NCI-H774 (cell line): ENCODE measurements at places on chromosomes 7 and 10.

DNA sequence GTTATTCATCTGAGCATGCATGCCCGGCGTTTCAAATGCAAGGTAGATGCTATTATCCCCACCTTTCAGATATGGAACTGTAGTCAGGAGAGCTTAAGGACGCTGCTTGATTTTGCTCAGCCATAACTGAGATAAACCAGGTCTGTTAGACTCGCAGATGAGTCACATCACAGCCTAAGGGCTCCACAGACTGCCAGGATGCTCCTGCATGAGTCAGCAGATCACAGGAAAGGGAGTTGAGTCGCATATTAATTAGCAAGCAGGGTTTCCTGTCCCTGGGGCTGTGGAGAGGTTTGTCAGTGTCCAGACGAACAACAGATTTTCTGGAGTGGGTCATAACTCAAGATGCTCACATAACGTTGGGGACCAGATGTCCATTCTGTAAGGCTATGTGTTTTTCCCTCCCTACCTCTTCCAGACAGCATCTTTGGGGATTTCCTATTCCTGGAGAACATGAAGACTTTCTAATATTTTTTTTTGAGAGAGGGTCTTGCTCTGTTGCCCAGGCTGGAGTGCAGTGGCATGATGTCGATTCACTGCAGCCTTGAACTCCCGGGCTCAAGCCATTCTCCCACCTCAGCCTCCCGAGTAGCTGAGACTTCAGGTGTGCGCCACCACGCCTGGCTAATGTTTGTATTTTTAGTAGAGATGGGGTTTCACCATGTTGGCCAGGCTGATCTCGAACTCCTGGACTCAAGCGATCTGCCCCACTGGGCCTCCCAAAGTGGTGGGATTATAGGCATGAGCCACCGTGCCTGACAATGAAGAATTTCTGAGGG lies 36.7 kb downstream of the PFKFB3 start:
- DNase-seq, result no peak

DNA sequence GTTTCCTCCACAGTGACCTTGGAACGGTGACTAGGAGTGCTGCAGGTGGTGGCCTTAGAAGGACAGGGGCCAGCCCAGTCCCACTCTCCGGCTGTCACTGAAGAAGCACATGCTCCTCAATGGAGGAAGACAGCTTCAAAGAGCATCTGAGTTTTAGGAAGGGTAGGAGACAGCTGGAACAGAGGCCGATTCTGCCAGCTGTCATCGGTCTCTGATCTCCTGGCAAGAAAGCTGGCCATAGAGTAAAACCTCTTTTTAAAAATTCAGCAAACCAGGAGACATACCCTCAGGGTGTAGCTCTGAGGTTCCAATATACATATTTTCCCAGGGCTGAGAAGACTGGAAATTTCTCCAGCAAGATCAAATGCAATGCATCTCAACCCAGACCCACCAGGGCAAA lies 55.9 kb downstream of the KCNMA1 start:
- no peak for DNase-seq

- no peak for DNase-seq
Measured at GRCh38 chr10:48773580-48773979, 88.9 kb downstream of the WDFY4 start.

- peak; percentile 14 for DNase-seq
Measured at GRCh38 chr7:14899030-14899429, 3.5 kb downstream of the DGKB start.

GRCh38 chr10:44476409-44477045 lies 91.6 kb upstream of the CXCL12 start:
- no peak for DNase-seq

GRCh38 chr10:18793951-18794350 lies 134.7 kb downstream of the ARL5B start:
- no peak for DNase-seq

DNA sequence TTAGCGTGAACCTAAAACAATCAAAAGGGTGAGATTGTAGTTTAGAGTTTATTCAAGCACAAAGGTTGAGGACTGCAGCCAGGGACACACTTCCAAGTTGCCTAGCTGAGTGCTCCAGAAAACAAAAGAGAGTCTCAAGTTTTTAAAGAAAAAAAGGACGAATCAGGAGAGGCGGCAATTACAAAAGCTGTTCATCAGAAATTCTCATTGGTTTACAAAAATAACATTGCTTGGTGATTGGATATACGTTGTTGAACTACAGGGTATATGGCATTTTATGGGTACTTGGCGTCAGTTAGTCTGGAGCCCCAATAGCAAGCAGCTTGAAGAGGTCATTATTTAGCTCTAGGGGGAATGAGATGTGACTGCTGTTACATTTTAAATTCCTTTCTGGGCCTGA lies 11.5 kb downstream of the ZNF438 start:
- no peak for DNase-seq

- no peak for DNase-seq
Measured at GRCh38 chr10:31033147-31033546, 1.5 kb upstream of the ZNF438 start.

DNA sequence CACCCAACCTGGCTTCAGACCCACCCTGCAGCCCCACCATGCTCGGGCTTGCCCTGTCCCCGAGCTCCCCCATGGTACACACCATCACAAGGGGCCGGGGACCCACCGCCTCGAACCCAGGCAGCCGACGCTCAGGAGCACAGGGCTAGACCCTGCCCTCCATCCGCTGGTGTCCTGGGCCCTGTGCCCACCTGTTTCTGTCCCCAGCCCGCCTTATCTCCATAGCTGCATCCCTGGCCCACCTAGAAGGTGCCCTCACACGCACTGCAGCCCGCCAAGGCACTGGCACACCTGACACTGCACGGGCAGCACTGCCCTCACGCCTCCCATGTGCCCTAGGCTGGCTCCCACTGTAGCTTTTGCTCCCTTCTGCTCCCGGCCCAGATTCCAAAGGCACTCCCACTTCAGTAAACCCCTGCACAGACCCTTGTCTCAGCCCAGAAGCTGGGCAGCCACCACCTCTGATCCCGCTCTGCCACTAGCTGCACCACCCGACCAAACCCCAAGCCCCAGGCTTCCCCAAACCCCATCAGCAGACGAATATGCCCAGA lies 17.1 kb downstream of the YKT6 start:
- no peak for DNase-seq

- no peak for DNase-seq
Measured at GRCh38 chr7:44771358-44771757, 22.7 kb downstream of the ZMIZ2 start.

- no peak for DNase-seq
Measured at GRCh38 chr7:155399577-155399976, 58.4 kb upstream of the EN2 start.

- no peak for DNase-seq
Measured at GRCh38 chr7:152886579-152887117, 127.1 kb downstream of the ACTR3B start.

DNA sequence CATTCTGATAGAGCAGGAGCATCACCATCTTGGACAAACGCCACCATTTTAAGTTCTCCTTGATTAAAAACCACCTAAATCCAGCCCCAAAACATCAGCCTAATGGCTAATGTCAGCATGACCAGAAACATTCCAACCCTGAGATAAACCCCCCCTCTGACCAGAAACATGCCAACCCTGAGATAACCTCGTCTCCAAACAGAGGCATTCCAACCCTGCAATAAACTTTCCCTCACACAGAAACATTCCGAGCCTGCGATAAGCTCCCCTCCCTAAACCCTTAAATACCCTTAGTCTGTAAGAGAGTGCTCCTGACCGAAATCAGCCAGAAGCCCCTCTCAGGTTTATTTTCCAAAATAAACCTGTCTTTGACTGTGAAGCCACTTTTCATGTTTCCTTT lies 76.5 kb downstream of the ADARB2 start:
- no peak for DNase-seq

DNA sequence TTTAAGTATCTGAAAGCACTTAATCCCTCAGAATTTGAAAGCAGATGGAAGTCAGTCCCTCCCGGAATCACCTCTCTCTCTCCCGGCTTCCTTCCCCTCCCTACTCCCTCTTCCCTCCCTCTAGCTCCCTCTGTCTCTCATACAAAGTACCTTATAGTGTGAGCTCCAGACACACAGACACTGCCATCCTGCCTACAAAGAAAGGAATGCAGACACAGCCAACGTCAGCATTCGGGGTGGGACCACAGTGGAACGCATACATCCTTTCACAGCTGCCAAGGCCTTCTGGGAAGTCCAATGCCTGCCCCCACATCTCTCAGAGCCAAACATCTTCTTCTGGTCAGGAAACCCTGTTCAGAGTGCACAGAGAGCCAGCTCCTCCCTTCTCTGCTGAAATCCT lies 9.3 kb downstream of the NOD1 start:
- DNase-seq, result no peak

GRCh38 chr7:28958980-28959347 lies 834 bp upstream of the TRIL start:
- DNase-seq, result no peak

GRCh38 chr7:142916508-142916907 lies 17.0 kb downstream of the TRPV5 start:
- DNase-seq, result no peak

- DNase-seq, result no peak
Measured at GRCh38 chr7:47102331-47102841, 479.5 kb downstream of the TNS3 start.

DNA sequence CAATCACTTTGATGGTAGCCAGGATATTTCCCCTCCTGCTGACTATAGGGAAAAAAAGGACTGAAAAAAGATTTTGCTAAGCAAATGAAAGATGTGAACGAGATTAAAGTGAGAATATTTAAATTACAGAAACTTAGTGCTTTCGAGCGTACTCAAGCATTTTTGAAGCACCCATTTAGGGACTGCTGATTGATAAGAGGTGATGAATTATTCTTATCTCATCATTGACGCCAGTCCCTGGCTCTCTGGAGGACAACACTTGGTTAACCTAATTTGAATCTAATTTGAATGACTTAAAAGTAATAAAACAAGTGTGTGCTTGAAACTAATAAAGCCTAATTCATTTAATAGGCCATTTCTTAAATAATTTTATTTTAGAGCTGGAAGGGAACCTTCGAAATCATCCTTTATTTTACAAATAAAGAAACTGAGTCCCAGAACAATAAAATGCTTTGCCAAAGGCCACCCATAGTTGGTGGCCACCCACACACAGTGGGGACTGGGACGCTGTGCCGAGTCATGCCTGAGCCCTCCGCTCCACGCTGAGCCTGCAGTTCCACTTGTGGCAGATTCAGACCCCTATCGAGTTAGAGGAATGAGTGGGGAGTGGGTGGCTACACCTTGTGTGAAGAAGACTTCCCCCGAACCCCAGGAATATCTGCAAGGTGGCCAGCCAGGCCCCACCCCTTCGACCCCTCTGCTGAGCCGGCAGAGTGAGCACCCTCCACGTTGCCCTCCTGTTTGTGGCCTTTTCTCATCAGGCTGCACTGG lies 61.1 kb upstream of the SAMD8 start:
- no peak for DNase-seq

GRCh38 chr7:117872561-117873309 lies 506 bp downstream of the CTTNBP2 start:
- DNase-seq, result no peak

GRCh38 chr10:86055928-86056327 lies 310.7 kb downstream of the GRID1 start:
- no peak for DNase-seq

DNA sequence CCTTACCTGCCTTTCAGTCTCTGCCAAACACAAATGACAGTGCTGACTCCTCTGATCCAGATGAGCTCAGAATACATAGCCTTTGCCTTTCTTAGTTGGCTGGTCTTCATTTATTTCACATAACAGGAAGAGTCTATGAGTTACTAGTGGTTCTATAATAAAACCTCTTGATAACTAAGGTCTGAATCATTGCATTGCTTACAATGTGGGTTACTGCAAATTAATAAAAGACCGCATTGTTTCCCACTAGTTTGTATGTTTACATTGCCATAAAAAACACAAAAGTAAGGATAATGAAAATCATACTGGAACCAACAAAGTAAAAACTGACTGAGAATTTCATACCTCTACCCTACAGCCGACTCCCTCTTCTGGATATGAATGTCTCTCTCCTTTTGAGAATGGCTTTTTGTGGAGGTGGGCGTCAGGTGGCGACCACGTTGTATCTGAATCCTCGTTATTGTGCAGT lies 62.0 kb upstream of the AKR1E2 start:
- no peak for DNase-seq

DNA sequence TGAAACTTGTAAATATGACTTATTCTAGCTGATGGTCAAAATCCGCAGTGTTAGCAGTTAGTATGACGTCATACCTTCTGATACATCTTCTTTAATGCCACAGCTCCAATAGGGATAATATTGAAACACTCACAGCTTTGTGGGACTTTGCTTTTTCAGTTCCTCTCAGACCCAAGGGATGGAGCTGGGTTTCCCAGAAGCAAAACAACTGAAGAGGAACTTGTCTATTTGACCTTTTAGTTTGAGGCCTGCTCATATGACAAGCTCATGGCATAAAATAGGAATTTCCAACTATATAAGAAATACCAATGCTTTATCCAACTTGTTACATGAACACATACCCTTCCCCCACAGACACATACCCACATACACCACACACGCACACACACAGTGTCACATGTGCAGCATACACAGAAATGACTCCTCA lies 31.6 kb upstream of the C10orf67 start:
- DNase-seq, result no peak

GRCh38 chr10:33498391-33498891 lies 164.0 kb upstream of the NRP1 start:
- DNase-seq, result no peak

- DNase-seq, result no peak
Measured at GRCh38 chr10:59463909-59464308, 101.6 kb upstream of the FAM13C start.

DNA sequence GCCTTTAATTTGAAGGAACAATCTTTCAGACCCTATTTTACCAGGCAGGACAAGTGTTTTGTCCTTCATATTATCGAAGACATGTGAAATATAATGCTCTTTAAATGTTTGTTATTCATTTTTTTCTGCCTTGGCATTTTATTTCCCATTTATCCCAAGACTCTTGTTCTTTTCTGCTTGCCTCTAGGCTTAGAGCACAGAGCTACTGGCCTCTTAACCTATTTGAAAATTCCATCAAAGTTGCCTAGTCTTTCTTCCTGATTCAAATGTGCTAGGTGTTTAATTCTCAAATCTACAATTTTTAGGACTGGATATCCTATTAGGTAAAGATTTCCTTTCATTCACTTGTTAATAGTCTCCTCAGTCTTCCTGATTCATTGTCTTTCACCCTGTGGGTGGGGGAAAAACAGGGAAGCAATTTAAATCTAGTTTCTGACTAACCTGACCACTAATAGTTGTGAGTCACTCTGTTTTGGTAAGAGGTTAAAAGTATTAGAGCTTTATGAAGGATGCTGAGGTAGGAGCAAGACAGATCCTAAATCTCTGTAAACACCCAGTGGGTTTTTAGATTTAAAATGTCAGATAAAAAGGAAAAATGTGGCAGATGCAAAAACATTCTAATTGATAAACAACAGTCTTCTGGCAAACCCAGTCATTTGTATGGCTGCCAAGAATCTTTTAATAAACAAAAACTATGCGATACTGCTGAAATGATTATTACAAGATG lies 1.5 kb downstream of the LIPK start:
- no peak for DNase-seq

DNA sequence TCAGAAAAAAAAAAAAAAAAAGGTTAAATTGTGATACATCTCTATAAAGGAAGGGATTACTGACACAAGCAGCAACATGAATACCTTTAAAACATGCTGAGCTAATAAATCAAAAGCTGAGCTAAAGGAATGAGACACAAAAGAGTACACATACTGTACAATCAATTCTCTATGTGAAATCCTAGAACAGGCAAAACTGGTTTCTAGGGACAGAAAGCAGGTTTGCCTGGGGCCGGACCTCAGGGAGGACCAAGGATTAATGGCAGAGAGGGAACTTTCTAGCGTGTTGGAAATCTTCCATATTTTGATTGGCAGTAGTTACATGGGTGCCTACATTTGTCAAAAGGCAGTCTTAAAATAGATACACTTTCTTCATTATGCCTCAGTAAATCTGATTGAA lies 52.5 kb downstream of the KLRG2 start:
- no peak for DNase-seq

GRCh38 chr7:158850545-158851102 lies 5.7 kb upstream of the DYNC2I1 start:
- no peak for DNase-seq
